ENCODE measurements at places on chromosomes 4 and X. TPM values are rescaled to one million over a fixed set of nuclear protein-coding genes. Genes with fewer than 3 reads are reported as not detected.
A peak's percentile ranks its signal among the peaks of the same experiment; 100 is the strongest.

DNA sequence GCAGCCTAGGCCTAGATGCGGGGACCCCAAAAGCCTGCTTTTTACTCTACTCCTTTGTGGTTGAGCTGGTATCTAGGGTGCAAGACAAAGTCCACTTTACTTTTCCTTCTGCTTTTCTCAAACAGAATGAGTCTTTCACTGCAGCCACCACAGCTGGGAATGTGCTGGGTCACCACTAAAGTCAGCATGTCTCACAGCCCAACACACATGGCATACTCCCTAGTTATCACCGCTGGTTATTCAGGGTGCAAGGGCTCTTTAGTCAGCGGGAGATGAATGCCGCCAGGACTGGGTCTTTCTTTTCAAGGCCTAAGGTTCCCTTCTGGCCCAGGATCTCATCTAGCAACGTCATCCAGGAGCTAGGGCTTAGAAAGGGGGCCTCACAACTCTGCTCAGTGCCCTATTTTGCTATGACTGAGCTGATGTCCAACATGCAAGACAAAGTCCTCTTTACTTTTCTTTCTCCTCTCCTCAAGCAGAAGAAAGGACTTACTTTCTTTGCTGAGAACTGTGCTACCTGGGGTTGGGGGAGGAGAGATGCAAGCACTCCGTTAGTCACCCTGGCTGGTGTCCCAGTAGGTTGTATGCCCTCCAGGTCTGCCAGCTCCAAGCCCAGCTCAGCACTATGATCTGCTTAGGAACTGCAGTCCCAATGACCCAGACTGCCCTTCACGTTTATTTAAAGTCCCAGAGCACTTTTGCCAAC, 22.9 kb upstream of the STPG2 start:
- no peak for DNase-seq

DNA sequence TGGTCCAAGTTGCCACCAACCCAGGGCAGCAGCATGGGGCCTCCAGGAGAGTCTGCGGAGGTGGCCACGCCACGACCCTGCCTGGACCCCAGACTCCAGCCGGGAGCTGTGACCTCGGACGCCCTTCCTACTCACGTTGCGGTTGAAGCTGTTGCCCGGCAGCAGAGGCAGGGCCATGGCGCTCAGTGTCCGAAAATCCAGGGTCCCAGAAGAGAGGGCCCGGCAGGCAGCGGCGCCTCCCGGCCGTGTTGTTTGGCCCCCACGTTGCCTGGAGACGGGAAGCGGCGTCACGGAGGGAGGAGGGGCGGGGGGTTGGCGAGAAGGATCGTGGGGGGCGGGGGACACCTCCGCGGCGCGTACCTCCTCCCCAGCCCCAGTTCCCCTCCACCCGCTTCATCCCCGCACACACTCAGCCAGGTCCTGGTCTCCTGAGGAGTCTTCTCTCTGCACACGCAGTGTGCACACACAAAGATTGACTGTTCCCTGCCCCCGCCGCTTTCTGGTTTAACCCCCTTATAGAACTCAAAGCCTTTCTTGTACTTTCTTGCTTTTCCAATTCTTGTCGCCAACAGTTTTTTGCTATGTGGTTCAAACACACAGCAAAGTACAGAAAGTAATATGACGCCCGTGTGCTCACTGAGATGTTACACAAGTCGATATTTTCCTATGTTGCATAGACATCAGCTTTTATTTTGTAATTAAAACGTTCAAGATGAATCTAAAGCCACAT, at the start of gene EFHC2:
EFHC2 (minus strand) TSS at position 261 of the 730 bp plus-strand sequence; CDS start at position 177, 84 bp downstream.
- DNase-seq, result peak; percentile 56

DNA sequence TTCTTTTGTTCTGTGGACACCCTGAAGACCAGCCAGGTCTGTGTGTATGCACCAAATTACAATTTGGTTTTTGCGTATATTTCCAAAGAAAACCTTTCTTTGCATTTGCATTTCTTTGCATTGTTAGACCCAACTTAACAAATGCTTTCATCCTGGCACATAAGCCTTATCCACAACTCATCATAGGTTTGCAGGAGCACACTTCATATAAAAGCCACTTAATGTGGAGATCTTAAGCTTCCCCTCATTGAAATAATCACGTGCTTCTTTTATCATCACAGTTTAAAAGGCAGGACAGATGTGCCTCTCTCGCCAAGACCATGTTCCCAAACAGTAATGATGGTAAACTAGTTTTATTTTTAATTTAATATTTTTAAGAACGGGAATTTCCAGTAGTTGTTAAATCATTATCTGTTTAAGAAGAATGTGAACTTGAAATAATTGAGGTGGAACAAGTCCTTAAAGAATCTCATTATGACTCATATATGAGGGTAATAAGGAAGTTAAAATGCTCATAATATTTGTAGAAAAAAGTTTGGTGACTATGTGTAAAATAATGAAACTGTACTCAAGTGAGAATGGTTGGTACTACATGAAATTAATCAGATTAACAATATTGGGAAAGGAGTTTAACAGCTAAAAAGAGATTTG, 65.5 kb downstream of the GLRA3 start:
- DNase-seq, result no peak

DNA sequence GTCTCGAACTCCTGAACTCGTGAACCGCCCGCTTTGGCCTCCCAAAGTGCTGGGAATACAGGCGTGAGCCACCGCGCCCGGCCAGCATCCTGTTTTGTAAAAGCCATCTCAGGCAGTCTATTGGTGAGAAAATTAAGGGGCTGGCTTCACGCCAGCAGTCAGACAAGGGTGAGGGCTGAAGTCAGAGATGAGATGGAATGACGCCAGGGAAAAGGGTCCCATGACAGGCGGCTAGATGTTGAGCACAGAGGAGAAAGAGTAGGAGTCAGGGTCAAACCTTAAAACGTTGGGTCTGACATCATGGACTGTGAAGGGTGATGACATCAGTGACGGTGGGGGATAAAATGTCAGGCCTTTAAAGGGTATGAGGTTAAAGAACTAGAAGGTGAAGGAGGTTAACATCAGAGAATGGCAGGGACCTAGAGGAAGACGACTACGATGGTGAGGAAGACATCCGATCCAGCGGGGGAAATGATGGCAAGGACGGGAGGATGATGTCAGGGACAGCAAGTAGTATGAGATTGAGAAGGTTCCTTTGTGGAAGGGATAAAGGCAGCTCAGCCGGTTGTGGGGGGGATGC, 504 bp upstream of the RBM3 start:
- DNase-seq, result peak; percentile 45

DNA sequence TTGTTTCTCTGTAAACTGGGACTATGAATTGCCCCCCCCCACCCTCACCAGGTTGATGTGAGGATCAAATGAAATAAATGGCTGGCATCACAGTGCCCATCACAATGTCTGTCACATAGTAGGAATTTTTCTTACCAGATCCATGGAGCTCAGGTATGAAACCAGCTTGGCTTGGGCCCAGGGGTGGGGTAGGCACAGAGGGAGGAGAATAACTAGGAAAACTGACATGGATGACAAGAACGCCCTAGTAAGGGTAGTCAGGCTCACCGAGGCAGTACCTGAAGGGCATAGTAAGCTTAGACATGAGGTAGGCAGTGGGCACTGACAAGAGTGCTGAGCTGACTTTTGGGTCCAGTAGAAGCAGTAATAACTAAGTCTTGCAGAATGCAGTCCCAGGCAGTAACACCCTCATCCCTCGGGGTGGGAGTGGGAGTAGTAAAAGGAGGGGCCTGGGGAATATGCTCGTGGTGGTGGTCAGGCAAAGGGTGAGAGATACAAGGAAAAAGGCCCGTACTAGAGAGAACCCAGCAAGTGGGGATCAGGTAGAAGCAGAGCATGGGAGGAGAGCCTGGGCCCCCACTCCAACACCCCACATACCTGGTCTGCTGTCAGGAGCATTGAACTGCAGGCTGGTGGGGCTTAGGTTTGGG, 155.9 kb upstream of the PJA1 start:
- DNase-seq, result no peak

- no peak for DNase-seq
Observed at GRCh38 chr4:171524903-171525302, 288.3 kb upstream of the GALNTL6 start.

- no peak for DNase-seq
Observed at GRCh38 chrX:109774706-109775105, 41.6 kb upstream of the ACSL4 start.

GC gene
- total RNA-seq, result 2.1 TPM

DNA sequence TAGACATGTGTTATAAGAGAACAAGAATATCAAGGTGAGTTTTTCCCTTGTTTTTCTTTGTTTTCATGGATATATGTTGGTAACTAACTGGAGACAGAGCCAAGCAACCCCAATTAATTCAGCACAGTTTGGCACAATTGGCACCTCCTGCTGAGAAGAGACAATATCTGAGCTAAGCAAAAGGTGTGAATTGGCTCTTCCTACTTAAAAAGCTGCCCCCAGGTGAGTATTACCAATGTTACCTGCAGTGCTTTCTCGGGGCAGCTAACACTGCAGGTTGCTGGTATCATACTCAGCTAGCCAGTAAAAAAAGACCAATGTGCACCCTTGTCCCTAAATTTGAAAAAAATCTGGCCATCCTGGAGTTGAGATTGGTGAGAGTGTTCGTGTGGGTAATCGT, 871.2 kb upstream of the TENM3 start:
- no peak for DNase-seq

DNA sequence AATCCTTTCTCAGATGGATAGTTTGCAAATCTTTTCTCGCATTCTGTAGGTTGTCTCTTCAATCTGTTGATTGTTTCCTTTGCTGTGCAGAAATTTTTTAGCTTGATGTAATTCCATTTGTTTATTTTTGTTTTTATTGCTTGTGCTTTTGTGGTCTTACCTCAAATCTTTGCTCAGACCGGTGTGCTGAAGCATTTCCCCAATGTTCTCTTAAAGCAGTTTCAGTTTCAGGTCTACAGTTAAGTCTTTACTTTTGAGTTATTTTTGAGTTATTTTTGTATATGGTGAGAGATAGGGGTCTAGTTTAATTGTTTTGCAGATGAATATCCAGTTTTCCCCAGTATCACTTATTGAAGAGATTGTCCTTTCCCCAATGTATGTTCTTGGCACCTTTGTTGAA, 18.2 kb upstream of the SLC25A14 start:
- DNase-seq, result no peak

KCNE5 gene
- 0.58 TPM for total RNA-seq

ASB12 gene
- total RNA-seq, result 0.46 TPM

DNA sequence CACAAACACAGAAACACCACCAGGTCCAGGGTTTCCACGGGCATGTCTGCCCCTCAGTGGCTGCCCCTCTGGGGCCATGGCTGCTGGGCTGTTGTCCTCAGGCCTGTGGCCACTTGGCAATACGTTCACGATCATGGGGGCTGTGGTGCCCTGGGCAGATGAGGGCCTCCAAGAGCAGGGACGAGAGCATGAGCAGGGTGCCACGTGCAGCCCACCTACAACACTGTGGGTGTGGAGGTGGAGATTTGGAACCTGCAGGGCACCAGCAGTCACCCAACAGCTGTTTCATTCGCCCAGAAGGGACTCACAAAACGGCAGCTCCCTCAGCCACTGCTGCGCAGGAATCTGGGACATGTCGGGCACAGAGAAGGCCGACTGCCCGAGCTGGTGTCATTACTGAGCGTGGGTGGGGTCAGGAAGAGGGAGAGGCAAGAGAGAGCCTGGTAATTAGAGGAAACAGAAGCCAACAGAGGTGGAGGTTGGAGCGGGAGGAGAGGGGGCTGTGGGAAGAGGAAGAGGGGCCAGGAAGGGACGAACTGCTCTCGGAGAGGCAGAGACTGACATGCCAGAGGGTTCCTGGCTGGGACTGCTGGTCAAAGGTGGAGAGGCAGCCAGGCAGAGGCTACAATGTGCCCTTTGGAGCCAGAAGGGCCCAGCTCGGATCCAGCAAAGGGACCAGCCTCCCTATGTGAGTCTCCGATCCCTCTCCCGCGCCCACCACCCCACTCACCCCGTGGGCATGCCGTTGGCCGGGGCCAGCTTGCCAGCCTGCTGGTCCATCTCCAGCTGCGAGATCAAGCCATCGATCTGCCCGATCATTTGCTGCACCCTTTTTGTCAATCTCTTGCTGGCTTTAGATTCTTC, 23.1 kb downstream of the FGFR3 start:
- DNase-seq, result no peak

- no peak for DNase-seq
Observed at GRCh38 chr4:85720735-85721134, 245.8 kb downstream of the ARHGAP24 start.

GRCh38 chrX:95628796-95629195, 1055.8 kb upstream of the DIAPH2 start:
- DNase-seq, result no peak

DNA sequence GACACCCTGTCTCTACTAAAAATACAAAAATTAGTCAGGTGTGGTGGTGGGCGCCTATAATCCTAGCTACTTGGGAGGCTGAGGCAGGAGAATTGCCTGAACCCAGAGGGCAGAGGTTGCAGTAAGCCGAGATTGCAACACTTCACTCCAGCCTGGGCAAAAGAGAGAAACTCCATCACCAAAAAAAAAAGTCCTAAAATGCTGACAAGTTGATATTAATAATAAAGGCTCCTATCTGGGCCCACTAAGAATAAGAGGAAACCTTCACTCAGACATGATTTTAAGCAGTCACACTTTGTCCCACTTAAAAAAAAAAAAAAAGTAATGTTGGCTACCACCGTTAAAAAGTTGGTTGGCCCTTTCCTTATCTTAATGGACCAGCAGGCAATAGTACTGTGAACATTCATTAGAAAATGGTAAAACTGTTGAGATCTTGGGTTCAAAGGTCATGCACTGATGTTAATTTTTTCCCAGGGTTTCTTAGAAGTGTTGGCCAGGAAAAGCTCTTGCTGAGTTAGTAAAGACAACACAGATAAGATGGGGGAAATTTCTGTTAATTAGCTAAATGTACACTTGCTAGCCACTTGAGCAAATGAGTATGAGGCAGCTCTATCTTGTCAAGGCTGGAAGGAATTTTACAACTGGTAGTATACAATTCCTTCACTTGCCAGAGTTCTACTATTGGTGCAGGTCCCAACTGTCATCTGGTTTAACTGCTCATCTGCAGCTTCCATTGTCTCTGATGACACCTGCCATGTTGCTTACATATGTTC, 43.6 kb upstream of the BMP2K start:
- DNase-seq, result no peak
